ENCODE measurements at places on chromosomes 1 and 21. TPM values are rescaled to one million over a fixed set of nuclear protein-coding genes. Genes with fewer than 3 reads are reported as not detected.

DNA sequence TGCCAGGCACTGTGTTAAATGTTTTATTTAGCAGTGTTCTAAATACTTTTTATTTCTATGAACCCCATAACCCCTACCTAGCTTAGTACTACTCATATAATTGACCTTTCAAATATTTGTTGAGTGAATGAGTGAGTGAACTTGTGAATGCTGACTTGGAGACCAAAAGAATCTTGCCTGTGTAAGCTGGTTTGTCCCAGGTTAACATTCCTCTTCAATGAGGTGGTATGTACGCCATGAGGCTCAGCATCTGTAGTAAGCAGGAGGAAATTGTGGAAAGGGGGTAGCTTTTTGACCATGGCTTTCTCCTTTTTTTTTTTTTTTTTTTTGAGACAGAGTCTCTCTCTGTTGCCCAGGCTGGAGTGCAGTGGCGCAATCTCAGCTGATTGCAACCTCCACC lies 14.6 kb downstream of the MED18 start:
- no peak for DNase-seq

Gene RXFP4
- not detected for total RNA-seq

- DNase-seq = no peak
Measured at GRCh38 chr1:40232444-40232843, 15.3 kb upstream of the TMCO2 start.

GRCh38 chr1:53604291-53604919 lies 134.6 kb downstream of the GLIS1 start:
- no peak for DNase-seq

- DNase-seq = no peak
Measured at GRCh38 chr21:26826801-26827200, 18.4 kb downstream of the ADAMTS1 start.

DNA sequence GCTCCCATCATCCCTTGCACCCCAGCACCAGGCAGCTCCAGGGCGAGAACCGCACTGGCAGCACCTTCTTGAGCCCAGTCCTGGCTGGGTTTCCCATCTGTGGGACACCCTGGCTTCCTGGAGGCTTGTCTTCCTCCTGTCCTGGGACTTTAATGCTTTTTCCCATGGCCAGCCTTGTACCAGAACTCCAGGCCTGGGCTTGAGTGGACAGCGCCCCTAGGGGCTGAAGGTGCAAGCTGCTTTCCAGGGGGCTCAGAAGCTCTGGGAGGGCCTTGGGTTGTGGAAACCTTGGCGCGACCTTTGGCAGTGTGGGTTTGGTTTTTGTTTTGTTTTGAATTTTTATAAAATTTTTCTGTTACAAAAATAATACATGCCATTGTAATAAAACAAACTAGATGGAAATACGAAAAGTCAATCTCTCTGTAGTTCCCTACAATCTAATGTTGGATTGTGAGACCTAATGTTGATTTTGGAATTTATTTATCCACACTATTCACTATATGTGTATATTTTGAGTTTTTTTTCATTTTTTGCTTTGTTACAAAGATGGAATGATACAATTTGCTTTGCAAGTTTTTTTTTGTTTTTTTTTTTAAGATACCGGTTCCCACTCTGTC lies 33.8 kb upstream of the RPL11 start:
- peak; percentile 63 for DNase-seq

DNA sequence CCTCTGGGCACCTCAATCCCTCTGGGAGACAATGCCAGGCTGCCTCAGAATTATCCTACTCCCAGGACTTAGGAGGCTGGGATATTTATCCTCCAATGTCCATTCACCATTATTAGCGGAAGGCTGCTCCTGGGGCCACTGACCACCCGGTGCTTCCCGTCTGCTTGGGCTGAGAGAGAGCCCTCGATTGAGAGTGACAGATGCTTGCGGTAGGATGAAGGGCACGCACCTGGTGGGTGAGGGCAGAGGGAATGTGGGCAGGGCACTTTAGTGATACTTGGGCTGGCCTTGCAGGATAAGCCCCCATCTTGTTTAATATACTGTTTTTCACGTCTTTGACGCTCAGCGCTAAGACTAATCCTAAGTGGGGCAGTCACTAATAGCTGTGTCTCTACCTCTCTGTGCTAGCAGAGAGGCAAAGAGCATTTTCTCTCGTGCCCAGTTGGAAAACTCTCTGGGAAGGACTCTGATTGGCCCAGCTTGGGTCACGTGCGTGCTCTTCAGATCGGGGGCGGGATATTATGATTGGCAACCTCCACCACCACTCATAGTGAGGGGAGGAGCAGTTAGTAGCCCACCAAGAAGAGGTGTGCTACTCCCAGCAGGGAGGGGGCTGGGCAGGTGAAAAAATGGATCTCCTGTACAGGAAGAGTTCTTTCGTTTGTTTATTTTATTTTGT lies 10.6 kb upstream of the PARS2 start:
- DNase-seq = peak; percentile 46

DNA sequence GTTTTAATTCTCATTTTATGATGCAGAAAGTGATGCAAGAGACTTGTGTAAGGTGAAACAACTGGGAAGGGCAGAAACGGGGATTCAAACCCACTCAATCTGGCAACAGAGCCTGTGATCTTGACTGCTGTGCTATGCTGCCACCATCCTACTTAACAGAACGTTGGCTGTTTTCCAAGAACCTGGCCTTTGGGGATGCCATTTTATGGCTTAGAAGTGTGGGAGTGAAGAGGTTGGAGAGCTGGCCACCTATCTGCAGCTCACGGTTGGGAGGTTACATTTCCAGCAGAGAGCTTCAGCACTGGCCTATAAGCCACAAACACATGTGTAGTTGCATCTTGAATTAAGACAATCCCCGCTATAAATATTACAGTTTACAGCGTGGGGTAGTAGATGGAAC lies 235.3 kb downstream of the PRDM2 start:
- DNase-seq = no peak

Gene CELA3A
- not detected for total RNA-seq

GRCh38 chr1:36160949-36161485 lies 5.1 kb downstream of the MAP7D1 start:
- peak; percentile 7 for DNase-seq

Gene RGS4
- total RNA-seq = 0.23 TPM

- DNase-seq = no peak
Measured at GRCh38 chr1:26553942-26554682, 24.6 kb downstream of the RPS6KA1 start.

DNA sequence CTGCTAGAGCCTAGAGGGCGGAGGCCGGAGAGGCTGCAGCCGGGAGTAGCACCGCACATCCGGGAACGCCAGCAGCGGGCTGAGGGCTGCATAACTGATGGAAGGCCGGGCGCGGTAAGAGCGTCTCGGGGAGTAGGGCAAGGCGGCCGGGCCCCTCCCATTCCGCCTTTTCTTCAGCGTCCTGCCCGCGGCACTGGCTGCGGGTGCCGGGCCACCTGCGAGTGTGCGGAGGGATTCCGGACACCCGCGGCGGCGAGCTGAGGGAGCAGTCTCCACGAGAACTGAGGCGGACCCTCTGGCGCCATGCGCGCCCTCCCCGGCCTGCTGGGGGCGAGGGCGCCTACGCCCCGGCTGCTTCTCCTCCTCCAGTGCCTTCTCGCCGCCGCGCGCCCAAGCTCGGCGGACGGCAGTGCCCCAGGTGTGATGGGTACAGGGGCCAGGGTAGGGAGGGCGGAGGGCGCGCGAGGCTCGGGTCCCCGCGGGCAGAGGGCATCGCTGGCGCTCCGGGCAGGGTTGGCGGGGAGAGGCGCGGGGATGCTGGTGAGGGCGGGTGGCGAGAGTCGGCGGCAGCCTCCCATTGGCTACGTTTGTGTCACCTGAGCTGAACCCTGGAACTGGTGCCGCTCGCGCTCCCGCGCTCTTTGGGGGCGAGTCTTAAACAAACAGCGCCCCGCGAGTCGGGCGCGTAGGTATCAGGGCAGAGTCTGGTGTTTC lies 334.4 kb downstream of the SRGAP2C start:
- no peak for DNase-seq

Gene LHX8
- total RNA-seq = not detected

- DNase-seq = no peak
Measured at GRCh38 chr1:233294913-233295236, 650 bp downstream of the PCNX2 start.

GRCh38 chr21:37620401-37620800 lies 253.8 kb downstream of the DYRK1A start:
- no peak for DNase-seq

Gene PROX1
- 17.6 TPM for total RNA-seq

- DNase-seq = no peak
Measured at GRCh38 chr1:56453016-56453415, 126.3 kb downstream of the PLPP3 start.

Gene AMY2B
- total RNA-seq = 0.16 TPM

Gene SYDE2
- 19.9 TPM for total RNA-seq

- DNase-seq = peak; percentile 60
Measured at GRCh38 chr1:95041491-95042165, 31.1 kb downstream of the ALG14 start.

Gene PLA2G5
- total RNA-seq = not detected

GRCh38 chr1:32250893-32251716 lies at the start of gene LCK:
LCK (plus strand) TSS chr1:32251265; CDS start chr1:32274330, 23,065 bp downstream.
- no peak for DNase-seq

DNA sequence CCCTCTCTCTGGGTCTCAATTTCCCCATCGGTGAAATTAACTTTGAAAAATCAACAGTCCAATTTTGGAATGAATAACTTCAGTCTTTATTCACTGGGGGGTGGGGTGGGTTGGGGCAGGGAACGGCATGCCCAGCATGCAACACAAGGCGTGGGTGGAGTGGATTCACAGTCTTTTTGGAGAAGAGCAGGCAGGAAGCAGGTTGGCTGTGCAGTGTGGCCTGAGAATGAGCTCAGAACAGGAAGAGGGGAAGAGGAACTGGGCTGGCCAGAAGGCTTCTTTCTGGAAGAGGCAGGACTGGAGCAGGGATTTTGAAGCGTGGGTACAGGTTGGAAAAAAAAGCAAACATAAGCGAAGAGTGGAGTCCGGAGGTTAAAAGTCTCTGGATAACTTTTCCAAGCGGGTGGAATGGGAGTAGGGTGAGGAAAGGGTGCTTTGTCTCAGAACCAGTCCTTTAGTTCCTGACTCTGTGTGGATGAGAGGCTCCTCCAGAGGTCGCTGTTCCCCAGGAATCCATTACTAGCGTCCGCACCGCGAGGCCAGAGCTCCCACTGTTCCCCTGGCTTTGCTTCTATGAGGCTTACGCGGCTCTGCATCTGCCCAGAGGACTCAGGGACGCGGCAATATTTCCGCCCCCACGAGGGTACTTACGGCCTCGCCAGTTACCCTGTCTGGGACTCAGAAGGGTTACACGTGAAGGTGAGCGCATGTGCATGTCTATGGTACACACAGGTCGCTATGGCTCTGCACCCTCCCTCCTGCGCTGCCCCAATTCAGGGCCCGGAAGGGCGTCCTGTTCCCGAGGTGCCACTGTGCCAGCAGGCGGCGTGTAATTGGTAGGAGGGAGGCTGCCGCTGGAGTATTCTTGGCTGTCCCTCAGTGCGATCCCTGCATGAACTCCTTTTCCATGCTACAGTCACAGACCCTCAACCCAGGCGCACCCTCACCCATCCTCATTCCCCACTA lies 5.5 kb upstream of the FOXD2 start:
- DNase-seq = peak; percentile 46

DNA sequence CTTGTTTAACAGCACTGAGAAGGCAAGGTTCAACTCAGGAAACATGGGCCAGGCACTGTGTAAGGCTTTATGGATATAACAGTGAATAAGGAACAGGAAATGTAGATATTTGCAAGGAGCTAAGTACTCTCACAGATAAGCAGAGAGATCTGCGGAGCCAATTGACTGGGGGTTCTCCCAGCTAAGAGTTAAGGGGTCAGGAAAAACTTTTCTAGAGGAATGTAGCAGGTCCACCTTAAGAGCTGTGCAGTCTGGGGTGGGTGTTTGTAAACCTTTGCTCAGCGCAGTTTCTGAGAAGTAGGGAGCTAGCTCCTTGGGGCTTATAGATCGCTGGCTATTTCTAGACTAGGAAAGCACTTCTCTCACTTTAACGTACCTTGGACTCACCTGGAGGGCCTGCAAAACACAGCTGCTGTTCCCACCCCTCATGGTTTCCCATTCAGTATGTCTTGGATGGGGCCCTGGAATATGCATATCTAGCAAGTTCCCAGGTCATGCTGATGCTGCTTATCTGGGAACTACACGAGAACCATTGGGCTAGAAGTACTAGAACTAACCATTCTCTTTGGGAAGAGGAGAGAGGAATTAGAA lies 51.7 kb downstream of the TLCD4 start:
- peak; percentile 6 for DNase-seq

DNA sequence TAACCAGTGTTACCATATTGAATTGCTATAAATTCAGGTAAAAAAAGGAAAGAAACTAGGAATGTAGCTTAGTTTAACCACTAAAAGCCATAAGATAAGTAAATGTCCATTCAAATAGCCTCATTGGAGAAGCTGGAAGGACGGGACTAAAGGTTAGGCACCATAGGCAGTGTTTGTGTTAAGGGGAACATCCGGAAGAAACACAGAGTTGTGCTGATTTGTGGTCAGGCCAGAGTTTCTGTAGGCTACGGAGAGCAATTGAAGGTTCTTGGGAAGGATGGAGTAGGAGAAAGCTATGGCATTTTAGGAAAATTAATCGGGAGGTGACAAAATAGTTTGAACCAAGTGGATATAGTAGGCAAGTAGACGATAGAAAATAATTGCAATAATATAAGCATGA lies 1.3 kb upstream of the KCNJ10 start:
- no peak for DNase-seq

Gene SAMSN1
- not detected for total RNA-seq

- no peak for DNase-seq
Measured at GRCh38 chr21:38953516-38953915, 147.8 kb downstream of the ETS2 start.

DNA sequence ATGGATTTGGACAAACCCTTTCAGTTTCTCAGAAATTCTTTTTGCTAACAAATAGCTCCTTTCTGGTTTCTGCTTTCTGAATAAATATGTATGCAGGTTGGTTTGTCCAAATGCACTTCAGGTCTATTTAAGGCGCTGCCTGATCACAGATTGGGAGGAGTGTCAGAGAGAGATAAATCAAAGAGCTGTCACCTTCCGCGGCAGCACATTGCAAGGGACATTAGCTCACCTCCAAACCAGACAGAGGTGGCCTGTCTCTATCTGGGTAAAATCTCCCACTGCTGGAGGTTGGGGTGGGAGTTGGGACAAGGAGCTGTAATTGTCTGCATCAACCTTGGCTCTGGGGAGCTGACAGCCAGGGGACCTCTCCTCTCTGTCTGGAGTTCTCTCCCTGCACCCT lies 25.2 kb downstream of the PRAMEF20 start:
- no peak for DNase-seq

DNA sequence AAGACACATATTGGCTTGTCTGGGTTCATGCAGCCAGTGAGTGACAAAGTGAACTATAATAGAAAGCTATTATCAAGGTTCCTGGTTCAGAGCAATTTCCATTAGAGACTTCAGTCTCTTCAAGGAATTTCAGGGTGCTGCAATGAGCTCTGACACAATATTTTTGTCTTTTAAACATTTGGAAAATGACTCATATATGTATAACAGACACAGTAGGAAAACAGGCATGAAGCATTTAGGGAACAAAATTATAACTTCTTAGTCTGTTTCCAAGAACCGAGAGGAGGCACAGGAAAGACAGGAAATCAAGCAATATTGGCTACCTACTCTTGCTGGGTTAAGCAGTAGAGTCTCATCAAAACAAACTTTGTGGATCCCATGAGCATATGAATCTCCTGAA lies 170.4 kb downstream of the PTPRC start:
- DNase-seq = no peak

Gene TSPAN2
- 6.9 TPM for total RNA-seq

Gene ESPN
- total RNA-seq = 16.3 TPM

Gene FAAH
- total RNA-seq = 30.9 TPM

- DNase-seq = no peak
Measured at GRCh38 chr1:67821263-67821662, 12.0 kb downstream of the GNG12 start.

Gene SPRR2F
- not detected for total RNA-seq
